Coronary artery (tissue), 2 donors: ENCODE measurements at places on chromosomes 3 and 15.

- no peak for DNase-seq
These were observed 77.5 kb upstream of the RNF7 start for GRCh38 chr3:141660614-141660947.

- no peak for DNase-seq
These were observed 53.4 kb upstream of the VILL start for GRCh38 chr3:37937156-37937555.

GRCh38 chr3:100725935-100726513 is 16.7 kb downstream of the TFG start:
- DNase-seq, result no peak

- peak; percentile 58 for DNase-seq
These were observed 58.5 kb upstream of the PRR23E start for GRCh38 chr3:127134466-127134865.

GRCh38 chr3:158775426-158776410 is 26.1 kb upstream of the MFSD1 start:
- DNase-seq, result no peak

- DNase-seq, result no peak
These were observed 9.6 kb downstream of the XCR1 start for GRCh38 chr3:46017720-46018119.

GRCh38 chr3:123449102-123449996 is 459 bp upstream of the ADCY5 start:
- DNase-seq, result no peak
